ENCODE measurements at places on chromosomes 11 and 22.
A peak's percentile ranks its signal among the peaks of the same experiment; 100 is the strongest.

DNA sequence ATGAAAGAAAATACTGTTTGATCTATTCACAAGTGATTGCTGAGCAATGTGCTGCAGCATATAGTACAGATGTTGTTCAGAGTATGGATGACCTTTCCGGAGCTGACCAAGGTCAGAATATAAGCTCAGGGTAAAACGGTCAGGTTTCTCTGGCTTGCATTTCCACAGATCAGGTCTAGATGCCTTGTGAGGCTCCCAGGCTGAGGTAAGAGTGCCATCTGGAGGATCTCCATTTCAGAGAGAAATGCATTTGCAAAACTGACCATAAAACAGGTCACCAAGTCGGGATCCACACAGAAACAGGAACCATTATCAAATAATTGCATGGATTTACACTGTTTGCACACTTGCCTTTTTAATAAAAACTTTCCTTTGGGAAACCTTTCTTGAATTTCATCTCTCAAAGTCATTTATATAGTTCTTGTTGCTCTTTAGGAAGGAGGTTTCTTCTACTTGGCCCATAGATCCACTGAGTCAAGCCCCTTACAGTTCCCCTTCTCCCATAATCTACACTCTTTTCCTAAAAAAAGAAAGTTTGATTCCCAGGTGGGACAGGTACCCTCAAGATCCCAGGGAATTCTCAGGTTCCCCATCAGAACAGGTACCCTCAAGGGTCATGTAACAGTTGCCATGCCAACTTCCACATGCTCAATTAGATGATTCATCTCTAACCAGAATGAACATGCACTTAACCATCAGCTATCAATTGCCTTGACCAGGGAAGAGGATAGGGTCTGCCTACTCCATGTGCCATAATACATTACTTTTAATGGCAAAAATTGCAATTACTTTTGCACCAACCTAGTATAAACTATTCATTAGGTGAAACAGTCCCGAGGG, 25.0 kb upstream of the TMPRSS5 start:
- peak; percentile 2 for DNase-seq

DNA sequence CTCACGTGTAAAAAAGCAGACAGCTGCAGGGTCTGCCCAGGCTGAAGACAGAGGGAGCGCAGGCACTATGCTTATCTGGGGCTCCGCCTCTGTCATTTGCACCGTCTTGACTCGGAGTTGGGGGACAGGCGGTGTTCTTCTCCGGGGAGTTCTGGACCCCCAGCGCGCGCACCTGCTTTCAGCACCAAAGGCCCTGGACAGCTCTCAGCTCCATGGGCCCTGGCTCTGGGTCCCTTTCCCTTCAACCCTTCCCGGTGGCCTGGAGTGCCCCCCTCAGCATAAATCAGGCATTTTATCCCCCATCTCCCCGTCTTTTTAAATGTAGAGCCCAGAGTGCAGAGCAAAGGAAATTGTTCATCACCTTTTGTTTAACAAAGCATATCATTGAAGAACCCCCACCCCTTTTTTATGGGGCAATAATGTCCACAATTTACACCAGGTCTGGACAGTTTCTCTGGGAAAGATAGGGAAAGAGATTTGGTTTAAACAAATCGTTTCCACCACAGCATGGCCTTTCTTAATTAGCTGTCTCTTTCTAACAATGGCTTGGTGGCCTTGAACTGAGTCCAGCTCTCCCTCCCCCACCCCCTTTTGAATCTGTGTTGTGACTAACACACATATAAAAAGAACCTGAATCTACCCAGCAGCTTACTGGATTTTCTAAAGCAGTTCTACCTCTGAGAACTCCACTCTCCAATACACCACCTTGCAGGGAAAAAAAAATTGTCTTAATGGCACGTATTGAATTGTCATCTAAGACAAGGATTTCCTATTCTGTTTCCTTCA, 1.7 kb downstream of the SEZ6L start:
- DNase-seq, result no peak

DNA sequence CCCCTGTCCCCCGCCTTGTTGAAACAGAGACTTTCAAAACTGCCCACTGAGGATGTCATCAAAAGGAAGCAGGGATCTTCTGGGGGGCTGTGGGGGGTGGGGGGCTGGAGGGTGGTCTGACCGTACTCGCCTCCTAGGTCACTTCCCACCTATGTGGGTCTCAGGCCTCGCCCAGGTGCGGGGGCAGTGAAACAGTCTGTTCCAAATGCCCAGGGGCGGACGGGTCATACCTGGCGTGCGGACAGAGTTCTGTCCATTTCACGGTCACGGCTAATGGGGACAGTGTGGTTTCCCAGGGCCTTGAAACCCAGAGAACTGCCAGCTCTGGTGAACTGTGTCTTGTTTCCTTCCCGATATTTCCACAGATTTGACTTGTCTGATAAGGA, 27.2 kb downstream of the ANO1 start:
- DNase-seq, result no peak

DNA sequence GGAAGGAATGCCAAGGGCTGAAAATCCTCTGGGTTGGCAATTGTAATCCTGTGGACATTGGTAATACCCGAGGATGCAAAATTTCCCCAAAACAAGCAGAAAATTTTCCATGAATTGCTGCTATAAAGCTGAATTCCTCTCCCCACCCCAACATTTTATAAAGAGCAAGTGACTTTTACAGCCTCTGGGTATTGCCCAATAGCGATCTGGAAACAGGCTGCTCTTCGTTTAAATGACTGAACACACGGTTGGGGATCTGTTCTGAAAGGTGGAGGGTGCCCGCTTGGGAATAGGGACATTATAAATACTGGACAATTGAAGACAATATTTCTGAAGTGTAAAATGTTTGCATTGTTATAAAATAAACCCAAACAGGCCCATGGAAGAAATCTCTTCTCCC, 20.6 kb downstream of the EHF start:
- DNase-seq, result no peak

DNA sequence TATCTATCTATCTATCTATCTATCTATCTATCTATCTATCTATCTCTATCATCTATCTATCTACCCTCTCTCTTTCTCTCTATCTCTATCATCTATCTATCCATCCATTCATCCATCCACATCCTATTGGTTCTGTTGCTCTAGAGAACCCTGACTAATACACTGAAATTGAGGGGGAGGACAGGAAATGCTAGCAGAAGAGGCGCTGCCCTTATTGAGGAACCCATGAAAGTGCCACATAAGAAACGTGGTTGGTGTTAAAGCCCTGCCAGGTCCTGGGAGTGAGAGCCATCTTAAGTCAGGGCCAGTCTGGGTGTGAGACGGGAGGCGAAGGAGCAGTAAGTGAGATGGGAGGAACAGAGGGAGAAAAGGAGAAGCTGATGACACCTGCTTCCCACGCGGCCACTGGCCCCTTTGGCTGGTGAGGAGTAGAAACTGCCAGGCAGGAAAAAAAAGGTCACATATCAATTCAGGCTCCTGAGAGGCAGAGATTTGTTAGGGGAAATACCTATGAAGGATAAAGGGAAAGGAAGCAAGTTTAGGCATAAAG, 87.9 kb upstream of the PLET1 start:
- no peak for DNase-seq

DNA sequence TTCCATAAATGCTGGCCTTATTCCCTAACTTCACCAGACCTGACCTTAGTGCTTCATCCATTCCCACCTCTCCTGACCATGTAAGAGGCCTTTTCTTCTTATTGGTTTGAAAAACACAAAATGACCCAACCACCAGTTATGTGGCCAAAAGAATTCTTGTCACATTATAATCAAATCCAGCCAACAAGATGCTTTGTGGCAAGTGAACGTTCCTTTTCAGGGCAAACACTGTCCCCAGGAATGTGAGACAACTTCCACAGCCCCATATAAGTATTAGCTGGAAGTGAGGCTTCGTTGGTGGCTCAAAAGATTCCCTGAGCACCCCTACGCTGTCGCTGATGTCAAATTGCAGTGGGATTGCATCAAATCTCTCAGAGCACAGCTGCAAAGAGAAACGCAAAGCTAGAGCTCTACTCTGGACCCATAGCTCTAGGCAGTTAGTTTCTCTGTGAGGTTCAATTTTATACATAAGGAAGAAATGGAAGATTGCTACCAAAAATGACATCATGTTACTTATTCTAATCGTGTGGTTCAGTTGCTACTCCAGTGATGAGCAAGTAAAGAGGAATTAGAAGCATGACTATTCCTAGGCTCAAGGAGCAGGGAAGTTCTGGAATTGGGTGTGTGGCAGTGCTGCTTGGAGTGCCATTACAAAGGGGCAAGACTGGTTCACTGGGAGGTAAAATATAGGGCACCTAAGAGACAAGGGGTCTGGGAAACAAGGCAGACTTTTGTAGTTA, 26.1 kb downstream of the GLYATL1 start:
- no peak for DNase-seq

DNA sequence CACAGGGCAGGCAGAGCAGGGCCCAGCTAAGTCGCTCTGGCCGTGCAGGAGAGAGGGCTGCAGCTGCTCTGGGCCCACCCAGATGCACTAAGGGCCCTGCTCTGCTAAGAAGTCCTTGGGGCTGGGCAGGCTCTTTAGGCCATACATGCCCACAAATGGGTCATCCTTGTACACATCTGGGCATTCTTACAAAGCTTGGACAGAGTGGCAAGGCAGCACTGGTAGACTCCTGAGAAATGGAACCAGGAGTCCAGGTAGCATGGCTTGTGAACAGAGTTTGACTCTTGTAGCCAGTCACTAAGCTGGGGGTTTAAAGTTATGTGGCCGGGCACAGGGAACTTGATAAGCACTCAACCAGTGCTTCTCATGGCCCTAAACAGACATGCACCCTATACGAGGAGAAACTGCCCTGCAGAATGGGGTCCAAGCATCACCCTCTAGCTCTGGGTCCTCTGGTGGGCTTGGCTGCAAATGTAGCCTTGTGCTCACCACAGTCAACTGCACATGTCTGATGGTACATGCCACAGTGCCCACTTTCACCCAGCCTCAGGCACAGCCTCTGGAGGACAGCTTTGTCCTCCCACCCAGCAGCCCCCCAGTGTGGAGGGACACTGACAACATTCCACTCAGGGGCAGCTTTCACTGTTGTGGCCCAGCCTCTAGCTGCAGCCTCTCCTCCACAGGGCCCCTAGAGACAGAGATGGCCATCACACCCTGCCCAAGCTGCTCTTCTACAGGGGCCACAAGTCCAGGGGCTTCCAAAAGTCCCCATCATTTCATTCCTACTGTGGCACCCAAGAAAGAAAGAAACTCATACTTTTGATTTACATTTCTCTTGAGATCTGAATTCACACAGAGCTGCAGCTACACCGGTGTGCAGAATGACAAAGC, 75.2 kb downstream of the DGCR2 start:
- no peak for DNase-seq

DNA sequence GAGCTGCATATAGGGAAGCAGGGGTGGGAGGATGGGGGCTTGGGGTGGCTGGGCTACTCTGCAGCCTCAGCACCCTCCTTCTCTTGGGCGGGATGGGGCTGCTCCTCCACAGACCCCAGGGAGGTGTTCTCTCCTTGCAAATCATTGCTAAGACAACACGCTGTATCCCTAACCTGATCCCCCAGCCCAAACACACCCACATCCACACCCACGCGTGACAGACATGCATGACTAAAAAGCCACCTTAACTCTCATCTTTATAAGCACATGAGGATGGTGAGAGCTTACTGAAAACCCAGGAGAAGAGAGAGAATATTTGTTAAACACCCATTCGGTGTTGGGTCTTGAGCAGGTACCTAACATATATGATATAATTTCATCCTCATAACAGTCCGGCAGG, 39.9 kb upstream of the EIF3D start:
- no peak for DNase-seq

GRCh38 chr11:55942785-55943392, 6.7 kb upstream of the OR5I1 start:
- DNase-seq, result no peak

- no peak for DNase-seq
Observed at GRCh38 chr11:8338138-8338537, 74.5 kb upstream of the LMO1 start.

DNA sequence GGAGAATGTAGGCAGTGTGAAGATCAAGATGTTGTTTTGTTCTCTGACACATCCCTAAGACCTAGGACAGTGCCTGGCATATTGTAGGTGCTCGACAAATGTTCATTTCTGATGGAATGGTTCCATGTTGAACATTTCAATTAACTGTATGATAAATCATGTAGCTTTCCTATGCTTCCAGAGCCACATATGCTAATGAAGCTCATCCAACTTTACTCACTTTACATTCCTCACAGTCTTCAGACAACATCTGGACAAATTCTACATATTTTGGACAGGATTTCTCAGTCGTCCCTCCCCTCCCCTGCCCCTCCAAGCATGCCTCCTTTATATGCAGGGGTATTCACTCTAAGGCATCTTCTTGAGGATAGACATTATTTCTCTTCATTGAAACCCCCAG, 177.9 kb downstream of the BLID start:
- no peak for DNase-seq

DNA sequence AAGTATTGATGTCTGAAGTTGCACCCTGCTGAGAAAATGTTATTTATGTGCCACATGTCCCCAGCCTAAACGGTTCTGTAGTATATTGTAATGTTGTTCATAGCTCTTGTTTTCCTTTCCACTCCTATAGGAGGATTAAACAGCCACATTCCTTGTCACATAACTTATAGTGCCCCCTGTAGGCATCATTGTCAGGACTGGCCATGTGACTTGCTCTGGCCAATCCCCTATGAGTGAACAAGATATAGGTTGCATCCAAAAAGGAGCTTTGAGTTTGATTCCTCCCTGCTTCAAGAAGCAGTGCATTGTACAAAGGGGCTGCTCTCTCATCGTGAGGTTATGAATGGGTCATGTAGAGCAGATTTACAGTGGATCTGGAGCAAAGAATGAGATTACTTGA, 717.6 kb upstream of the ANO5 start:
- DNase-seq, result no peak

DNA sequence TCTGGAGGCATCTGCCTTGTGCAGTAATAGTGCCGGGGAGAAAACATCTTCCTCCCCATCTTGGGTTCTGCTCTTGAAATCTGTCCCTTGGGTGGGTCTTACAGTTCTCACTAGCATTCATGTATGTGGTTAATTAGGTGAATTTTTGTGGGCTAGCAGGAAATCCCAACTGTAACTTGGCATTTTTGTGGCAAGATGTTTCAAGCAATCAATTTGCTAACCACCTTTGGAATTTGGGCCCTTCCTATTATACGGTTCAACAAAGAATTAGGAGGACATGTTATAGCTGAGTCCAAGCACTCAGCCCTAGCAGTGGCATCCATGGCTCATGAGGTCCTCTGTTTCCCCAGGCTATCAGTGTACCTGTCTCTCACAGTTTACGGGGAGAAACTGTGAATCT, 89.1 kb upstream of the MTNR1B start:
- DNase-seq, result no peak

DNA sequence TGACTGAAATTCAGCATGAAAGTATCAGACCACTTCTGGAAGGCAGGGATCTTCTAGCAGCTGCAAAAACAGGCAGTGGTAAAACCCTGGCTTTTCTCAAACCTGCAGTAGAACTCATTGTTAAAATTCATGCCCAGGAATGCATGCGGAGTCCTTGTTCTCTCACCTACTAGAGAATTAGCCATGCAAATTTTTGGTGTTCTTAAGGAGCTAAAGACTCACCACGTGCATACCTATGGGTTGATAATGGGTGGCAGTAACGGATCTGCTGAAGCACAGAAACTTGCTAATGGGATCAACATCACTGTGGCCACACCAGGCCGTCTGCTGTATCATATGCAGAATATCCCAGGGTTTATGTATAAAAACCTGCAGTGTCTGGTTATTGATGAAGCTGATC, 19.1 kb downstream of the ZBTB44 start:
- DNase-seq, result no peak
